ENCODE measurements at places on chromosomes 2 and 18.

DNA sequence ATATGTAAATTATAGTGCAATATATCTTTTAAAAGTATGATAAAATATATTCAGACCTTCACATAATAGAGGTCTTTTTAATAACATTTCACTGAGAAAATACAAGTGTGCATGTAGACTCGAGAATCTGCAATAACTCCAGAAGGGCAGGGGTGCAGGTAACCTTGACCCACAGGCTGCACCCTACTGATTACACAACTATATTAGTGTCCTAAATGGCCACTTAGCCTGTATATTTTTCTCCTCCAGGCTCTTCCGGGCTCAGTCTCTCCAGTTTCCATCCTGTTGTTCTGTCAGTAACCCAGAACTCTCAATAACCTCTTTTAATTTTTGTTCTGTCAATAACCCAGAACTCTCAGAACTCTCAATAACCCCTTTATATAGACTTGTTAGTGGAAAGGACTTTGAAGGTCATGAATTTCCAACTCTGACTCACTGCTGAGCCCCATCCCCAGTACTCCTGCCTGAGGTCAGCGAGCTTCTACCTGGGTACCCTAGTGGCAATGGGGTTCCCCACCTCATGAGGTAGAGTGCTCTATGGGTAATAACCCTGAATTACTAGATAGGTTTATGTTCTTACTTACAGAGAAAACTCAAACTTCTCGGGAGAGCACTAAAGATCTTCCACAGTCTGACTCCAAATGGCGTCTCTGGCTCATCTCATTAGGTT, 8.4 kb upstream of the TTR start:
- no peak for DNase-seq

DNA sequence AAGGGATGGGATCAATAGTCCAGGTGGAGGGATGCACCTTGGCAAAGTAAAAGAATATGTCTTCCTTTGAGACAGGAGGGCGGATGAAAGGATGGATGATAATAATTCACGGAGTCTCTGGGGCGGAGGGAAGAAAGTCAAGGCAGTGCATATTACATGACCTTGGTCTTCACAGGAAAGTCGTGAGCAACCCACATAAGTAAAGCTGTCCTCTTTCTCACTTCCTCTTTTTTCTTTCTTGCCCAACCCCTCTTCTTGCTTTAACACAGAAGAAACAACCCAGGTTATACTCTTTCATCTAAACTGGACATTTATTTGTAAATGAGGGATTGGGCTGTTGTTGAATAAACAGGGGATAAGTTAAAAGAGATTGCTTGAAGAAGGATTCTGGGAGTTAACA, 168.7 kb upstream of the SKOR2 start:
- DNase-seq, result no peak

- no peak for DNase-seq
These were observed 1605.6 kb upstream of the ZEB2 start for GRCh38 chr2:146125551-146125950.

- DNase-seq, result no peak
These were observed 12.2 kb upstream of the DTNA start for GRCh38 chr18:34697891-34698290.

DNA sequence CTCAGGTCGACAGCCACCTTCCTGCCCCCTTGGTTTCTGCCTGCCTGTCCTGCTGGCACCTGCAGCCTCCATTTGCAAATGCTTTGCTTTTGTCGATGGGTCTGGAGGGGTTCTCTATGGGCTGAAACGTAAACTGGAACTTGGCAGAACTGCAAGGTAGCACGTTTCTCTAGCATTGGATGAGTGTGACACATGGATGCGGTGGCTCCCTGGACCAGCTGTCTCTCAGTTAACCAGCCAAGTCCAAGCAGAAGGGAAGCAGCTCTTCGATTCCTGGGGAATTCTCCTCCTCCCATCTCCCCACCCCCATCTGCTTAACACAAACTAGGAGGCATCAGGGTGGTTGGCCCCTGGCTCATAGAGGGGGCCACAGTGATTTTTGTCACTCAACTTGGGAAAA, 57.3 kb downstream of the ITGB1BP1 start:
- DNase-seq, result no peak

GRCh38 chr2:54330926-54331835, 75.2 kb upstream of the TSPYL6 start:
- no peak for DNase-seq

DNA sequence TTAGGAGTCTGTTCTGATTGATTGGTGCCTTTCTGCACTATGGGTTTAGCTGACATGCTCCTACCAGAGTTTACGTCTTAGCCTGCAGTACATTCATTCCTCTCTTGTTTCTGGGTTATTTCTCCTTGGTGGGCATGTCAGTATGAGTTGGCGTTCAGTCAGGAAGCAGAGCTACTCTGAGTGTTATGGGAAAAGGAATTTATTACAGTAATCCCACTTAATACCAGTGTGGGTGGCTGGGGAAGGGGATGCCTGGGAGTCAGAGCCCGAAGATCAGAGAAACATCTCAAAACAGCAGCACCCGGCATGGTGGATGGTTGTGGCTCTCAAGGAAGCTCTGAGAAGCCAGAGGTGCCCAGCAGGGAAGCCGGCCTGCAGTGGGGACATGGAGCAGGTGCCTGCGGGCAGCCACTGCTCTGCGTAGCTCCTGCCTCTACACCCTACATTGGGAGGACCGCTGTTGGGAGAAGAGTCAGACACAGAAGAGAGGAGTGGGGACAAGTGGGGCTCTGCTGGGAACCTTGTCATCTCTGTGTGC, 48.9 kb downstream of the RAB31 start:
- no peak for DNase-seq

GRCh38 chr2:203360833-203361430, 32.7 kb downstream of the ABI2 start:
- no peak for DNase-seq

DNA sequence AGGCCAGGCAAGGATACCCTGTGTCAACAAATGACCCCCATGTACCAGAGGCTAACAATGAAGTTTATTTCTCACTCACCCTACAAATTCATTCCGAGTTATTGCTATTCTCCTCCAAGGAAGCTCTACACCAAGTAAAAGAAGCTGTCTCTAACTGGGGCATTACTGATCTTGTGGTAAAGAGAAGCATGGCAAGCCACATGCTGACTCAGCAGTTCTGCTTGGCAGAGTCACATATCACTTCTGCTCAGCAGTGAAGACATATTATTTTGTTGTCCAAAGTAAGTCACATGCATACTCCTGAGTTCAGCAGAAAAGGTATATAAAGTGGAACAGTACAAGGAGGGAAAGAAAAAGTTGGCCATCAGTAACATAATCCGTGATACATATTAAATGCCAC, 315.8 kb downstream of the GULP1 start:
- no peak for DNase-seq

- no peak for DNase-seq
These were observed 66.9 kb downstream of the LTBP1 start for GRCh38 chr2:33013684-33014110.

- no peak for DNase-seq
These were observed 37.1 kb downstream of the FBLN7 start for GRCh38 chr2:112175333-112175732.

DNA sequence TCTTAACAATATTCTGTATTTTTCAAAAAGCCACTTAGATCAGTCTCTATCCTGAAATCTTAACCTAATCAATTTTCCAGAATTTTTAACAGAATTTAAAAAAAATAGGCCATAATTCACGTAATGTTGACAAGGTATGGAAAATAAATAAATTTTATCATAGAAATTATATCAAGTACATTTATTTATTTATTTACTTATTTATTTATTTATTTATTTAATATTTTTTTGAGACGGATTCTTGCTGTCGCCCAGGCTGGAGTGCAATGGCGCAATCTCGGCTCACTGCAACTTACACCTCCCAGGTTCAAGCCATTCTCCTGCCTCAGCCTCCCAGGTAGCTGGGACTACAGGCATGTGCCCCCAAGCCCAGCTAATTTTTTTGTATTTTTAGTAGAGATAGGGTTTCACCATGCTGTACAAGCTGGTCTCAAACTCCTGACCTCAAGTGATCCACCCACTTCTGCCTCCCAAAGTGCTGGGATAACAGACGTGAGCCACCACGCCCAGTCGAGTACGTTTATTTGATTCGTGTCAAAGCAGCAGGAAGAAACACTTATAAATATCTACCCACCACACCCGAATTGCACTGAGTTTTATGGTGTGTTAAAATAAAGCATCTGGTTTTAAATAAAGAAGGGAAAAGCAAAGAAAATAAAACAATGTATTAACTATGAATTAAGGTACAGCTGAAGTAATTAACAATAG, 60.1 kb downstream of the DSC3 start:
- DNase-seq, result no peak

DNA sequence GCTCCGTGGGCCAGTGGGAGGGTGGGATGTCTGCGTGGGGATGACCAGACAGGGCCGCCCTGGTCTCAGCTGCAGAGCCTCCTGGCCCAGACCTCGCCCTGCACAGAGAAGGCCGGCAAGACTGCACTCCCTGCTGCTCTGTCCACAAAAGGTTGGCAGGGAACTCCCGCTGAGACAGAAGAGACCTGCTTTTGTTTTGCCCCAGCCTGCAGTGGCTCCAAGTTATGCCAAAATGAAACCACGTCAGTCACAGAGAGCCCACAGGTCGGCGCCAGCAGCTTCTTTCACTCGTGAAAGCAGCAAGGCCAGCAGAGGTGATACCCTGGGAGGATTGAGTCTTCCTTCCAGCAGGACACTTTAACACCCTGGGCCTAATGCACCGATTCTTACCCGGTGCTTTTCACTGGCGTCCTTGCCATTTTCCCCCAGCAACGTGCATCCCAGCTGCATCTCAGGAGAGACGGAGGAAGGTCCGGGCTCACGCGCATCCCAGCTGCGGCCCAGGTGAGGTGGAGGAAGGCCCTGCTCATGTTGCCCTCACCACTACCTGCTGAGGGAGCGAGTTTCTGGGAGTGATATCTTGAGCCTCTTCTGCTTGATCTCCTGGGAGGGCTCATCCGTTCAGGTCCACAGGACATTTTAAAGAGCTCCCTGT, 22.1 kb upstream of the CTDP1 start:
- no peak for DNase-seq

DNA sequence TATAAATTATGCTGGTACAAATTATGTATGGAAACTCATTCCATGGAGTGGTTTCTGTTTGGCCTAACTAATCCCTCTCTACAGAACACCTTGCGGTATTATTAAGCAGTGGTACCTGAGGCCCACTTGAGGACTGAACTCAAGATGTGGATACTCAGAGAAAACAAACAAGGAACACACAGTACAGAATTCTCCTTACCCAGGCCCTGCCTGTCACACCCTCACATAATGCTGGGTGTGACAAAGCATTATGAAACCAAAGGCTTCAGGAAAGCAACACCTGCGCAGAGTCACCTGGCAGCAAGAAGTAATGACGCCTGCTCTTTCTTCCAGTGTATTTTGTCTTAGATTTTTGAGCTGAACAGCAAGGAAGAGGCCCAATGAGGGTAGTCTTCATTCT, 264.7 kb downstream of the PAX3 start:
- DNase-seq, result no peak

DNA sequence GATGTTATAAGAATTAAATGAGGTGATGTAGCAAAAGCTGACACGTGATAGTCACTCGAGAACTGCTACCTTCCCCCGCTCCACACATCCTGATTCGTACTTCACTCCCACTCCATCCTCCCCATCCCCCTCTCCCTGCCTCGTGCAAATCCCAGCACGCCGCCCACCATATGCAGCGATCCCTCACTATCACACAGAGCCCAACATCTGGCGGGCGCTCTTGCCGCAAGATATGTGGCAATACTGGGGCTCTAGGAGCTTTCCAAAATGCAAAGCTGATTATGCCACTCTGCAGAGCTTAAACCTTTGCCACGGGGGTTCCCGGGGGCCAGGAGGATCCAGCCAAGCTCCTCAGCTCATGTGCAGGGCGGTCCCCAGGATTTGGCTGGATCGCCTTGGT, 37.4 kb downstream of the DNMT3A start:
- no peak for DNase-seq

DNA sequence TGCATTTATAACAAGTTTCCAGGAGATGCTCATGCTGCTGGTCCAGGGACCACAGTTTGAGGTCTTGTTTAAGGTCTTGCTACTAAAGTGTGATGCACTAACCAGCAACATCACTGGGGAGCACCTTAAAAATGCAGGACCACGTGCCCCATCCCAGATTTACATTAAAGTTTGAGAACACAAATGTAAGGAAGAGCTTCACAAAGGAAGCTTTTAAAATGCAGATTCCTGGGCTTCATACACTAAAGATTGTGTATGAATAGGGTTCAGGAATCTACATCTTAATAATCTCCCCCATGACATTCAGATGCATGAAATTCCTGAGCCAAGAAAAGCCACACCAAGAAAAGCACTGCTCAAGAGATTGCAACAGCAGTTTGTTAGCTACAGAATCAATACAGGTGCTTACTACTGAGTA, 235.3 kb upstream of the TANK start:
- no peak for DNase-seq

- no peak for DNase-seq
These were observed 39.5 kb downstream of the NIFK start for GRCh38 chr2:121697108-121697631.

- DNase-seq, result no peak
These were observed 448.7 kb downstream of the DCDC2C start for GRCh38 chr2:4152051-4152450.

GRCh38 chr18:45266023-45266422, 349.3 kb upstream of the SLC14A2 start:
- DNase-seq, result no peak

GRCh38 chr2:84458551-84459017, 496 bp downstream of the SUCLG1 start:
- no peak for DNase-seq

GRCh38 chr18:57856128-57856527, 53.0 kb upstream of the ATP8B1 start:
- DNase-seq, result no peak

- no peak for DNase-seq
These were observed 47.2 kb downstream of the ZAP70 start for GRCh38 chr2:97760480-97761049.

DNA sequence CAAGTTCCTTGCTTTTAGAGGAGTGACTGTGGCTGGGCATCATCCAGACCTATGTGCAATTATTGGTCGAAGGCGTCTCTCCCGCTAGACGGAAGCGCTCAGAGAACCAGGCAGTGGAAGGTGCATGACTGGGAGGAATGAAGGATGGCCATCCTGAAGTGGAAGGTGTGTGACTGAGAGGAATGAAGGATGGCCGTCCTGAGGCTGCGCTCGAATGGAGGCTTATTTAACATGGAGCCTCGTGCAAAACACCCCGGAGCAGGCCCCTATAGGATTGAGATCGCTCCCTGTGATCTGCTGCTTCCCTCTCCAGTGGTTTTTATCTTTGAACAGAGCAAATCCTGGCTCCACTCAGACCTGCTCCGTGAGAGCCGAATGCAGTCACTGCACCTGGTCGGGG, 140.2 kb upstream of the ID2 start:
- DNase-seq, result no peak

- no peak for DNase-seq
These were observed 109.6 kb upstream of the DOK6 start for GRCh38 chr18:69291044-69291443.

GRCh38 chr2:189285962-189286645, 106.5 kb upstream of the COL5A2 start:
- DNase-seq, result no peak

DNA sequence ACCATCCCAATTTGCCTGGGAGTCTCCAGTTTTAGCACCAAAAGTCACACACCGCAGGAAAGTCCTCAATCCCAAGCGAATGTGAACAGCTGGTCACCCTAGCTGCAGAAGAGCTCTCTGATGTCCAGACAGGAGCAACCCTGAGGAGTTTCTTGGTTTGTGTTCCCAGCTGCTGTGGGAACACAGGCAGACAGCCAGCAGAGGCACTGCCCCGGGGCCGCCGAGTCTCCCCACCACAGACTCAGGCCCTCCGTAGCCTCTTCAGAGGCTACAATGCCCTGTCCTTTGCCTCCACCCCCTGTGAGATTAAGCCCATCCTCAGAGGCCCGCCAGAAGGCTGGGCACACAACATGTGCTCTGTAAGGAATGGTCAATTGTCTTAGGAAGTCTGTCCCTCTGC, 111.5 kb downstream of the TTC32 start:
- no peak for DNase-seq

All from NCI-H1048 (cell line).